ENCODE measurements at places on chromosomes 7 and 10. TPM values are rescaled to one million over a fixed set of nuclear protein-coding genes. Genes with fewer than 3 reads are reported as not detected.

DNA sequence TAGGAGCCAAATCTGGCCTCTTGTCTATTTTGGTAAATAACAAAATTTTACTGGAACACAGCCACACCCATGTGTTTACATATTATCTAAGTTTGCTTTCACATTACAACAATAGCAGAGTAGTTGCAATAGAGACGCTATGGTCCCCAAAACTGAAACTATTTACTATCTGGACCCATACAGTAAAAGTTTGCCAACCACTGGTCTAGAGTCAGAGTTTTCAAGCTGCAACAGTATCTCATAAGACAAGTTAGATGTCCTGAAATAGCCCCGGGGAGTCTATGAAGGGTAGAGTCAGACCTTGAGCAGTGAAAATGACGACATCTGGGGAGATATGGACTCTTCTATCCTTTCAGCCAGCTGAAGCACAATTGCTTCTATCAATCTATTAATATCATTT lies 74.2 kb downstream of the CTNNA3 start:
- no peak for DNase-seq

DNA sequence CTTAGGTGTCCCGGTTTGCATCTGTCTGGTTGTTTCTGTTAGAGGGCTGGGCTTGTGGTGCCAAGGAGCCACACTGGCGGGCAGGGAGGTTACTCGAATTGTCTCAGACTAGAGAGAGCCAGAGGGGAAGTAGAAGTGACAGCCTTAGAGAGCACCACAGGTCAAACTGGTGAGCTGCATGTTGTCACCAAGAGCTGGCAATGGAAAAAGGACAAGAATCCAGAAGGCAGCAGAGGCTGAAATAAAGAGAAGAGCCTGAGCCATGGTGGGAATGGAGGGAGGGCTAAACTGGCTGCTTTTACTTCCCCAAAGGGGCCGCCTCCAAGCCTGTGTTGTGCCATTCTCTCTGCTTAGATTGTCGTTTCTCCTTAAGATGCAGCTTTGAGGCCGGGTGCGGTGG lies 31.1 kb upstream of the RHBDD2 start:
- DNase-seq = no peak

DNA sequence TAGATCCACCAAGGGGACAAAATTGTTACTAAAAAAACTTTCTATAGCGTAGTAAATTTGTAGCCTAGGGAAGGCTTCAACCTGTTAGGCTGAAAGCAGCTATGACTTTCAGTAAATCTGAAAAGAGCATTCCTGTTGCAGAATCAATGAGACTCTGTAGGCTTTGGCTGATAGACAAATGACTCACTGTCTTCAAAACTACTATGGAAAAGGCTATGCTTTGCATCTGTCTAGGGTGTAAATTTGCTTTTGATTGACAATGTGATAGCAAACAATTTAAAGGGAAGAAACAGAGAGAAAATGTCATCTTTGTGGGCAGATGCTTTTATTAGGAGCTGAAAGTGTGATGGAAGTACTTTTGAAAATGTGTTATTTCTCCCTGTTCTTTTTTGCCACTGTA lies 60.6 kb downstream of the ARL5B start:
- DNase-seq = no peak

- DNase-seq = no peak
Measured at GRCh38 chr7:104410742-104411141, 82.3 kb downstream of the LHFPL3 start.

DNA sequence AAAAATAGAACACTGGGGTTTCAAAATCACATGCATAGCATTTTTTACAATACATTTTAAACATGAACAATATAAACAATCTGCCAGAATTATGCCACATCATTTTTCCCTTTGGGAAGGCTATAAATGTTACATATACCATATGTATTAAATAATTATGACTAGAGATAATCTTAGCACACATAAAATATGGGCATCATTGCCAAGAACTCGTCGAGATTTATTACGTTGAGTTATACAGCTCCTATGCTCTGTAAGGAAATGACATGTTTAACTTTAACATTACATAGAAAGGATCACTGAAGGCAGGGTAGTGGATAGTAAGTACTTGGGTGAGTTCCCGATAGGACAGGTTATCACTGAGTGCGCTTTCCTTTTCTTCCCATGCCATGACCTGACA lies 267.8 kb downstream of the PARD3 start:
- DNase-seq = no peak

DNA sequence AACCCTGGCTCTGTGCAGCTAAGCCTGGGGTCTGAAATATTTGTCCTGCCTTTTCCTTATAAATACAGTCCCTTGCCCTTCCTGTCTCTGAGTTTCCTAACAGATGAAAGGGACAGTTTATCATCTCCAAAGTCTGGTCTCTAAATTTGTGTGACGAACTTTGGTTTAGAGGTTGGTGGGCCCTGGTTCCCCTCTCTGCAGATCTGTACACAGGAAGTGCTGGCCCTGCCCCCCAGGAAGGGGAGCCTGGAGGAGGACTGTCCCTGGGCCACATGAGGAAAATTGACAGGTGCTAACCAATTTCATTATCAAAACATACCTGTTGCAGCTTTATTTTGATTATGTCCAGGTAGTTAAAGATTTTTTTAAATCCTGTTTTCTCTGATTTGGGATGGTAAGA lies 34.5 kb downstream of the PPP2R2D start:
- no peak for DNase-seq

DNA sequence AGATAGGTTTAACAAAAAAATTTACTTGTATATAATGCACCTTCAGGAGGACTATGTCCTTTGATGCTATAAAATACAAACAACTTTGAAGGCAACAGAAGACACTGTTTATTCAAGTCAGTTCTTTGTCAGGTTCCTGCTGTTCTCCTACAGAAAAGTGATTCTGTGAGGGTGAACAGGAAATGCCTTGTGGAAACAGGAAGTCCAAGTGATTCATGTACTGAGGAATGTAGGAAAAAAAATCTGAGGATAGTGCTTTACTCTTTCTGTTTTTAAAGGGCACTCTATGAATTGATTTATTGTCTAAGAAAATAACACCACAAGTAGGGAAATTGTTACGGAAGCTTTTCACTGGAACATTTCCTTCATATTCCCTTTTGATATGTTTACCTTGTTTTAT lies 171.9 kb downstream of the HDAC9 start:
- DNase-seq = no peak

Gene EZH2
- 5.1 TPM for polyA plus RNA-seq

Gene MYH16
- polyA plus RNA-seq = not detected

Gene GATA3
- polyA plus RNA-seq = 0.60 TPM

Gene C10orf53
- not detected for polyA plus RNA-seq

Gene CPA2
- polyA plus RNA-seq = not detected

Gene SHLD2
- 14.3 TPM for polyA plus RNA-seq

Gene PTPRN2
- polyA plus RNA-seq = 5.0 TPM

Gene NODAL
- 0.07 TPM for polyA plus RNA-seq

Gene SEMA3D
- 0.58 TPM for polyA plus RNA-seq

All from B cell (primary cell).